Transverse colon (tissue), 4 donors: ENCODE measurements at places on chromosomes 5 and 9.

GRCh38 chr9:108078811-108079210 is 589.2 kb upstream of the KLF4 start:
- no peak overlapping the region for H3K27ac ChIP-seq
- H3K4me3 ChIP-seq: no peak overlapping the region
- DNase-seq: no peak
- no peaks in the 10 kb centered on the region for H3K27me3 ChIP-seq
- H3K4me1 ChIP-seq: no peaks in the 10 kb centered on the region

- no peaks in the 10 kb centered on the region for H3K4me1 ChIP-seq
- H3K27me3 ChIP-seq: no peaks in the 10 kb centered on the region
- no peak for DNase-seq
- no peak overlapping the region for H3K27ac ChIP-seq
- H3K4me3 ChIP-seq: no peak overlapping the region
Observed at GRCh38 chr5:27845248-27845647, 806.9 kb upstream of the CDH9 start.

DNA sequence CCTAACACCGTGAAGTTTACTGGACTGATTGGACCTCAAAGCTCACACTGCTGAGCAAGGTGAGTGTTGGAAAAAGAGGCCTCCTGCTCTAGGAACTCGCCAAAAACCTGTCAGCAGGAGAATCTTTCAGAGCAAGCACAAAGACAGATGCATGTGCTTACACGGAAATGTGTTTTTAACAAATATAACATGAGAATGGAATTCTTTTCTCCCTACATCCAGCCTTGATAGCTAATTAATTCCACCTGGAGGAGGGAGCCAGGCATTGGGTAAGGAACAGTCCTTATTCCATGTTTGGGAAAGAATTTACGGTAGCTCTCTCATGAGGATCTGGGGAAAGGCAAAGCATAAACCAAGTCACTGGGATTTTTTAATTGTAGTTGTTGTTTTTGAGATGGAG is 98.8 kb downstream of the KLF4 start:
- H3K4me3 ChIP-seq: no peak overlapping the region
- no peak overlapping the region for H3K27ac ChIP-seq
- DNase-seq: no peak

DNA sequence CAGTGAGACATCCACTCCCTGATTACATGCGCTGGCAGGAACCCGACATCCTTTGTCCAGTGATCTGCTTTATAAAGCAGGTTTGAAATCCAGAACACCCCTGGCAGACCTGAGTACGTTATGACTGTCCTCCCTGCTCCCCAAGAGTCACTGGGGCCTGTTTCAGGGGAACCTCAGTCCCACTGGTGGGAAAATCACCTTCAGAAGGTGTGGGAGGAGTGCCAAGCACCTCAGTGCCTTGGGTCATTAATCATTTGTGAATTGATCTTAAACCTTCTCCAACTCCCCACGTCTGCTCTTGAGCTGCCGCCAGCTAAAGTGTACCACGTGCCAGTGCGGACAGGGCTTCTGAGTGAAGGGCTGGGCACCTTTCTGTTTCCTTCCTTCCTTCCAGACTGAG is 16.2 kb downstream of the SLC6A3 start:
- H3K4me1 ChIP-seq: no peaks in the 10 kb centered on the region
- no peaks in the 10 kb centered on the region for H3K27me3 ChIP-seq
- DNase-seq: no peak
- H3K4me3 ChIP-seq: no peak overlapping the region

DNA sequence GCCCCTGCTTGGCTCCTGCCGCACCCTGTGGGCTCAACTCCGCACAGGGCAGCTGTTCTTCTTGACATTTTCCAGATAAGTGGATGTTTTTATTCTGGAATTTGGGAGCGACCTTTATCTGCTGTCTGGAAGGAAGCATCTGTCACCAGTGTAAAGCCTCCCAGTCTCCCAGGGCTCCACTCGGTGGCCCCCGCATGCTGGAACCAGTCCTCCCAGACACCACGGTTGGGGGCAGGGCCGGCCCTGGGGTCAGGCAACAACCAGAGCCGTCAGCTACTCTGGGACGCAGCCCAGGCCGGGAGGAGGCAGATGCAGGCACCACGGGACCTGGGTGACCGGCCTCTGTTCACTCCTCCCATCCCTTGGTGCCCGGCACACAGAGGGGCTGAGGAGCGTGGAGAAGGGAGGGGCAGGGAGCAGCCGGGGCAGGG is 92.8 kb upstream of the ADAMTS2 start:
- no peaks in the 10 kb centered on the region for H3K4me1 ChIP-seq
- no peak overlapping the region for H3K4me3 ChIP-seq
- no peaks in the 10 kb centered on the region for H3K36me3 ChIP-seq
- H3K27me3 ChIP-seq: peaks cover 2% of the 10 kb centered on the region

DNA sequence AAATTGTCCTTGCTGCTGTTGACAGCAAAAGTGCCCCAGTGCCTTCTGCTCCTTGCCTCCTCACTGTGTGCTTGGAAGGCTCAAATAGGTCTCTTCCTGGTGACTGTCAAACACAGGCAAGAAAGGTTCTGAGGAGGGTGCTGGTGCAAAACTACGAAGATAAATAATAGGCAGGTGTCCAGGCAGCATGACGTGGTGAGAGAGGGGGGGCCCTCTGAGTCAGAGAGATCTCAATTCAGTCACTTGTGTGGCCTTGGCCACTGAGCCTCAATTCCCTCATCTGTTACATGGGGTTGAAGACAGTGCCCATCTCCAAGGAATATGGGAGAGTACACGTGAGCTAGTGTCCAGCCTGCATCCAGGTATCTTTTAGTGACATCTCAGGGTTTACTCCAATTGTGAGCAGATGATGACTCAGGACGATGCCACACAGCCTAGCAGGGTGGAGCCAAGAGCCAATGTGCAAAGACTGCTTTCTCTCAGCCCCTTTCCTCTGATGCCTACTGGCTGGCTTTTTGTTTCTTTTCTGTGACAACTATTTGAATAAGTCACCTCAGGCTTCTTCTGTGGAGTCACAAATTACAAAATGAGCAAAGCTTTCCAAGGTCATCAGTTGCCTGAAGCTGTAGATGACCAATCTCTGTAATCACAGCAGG is 29.7 kb upstream of the SMIM32 start:
- H3K4me3 ChIP-seq: no peak overlapping the region
- DNase-seq: no peak

DNA sequence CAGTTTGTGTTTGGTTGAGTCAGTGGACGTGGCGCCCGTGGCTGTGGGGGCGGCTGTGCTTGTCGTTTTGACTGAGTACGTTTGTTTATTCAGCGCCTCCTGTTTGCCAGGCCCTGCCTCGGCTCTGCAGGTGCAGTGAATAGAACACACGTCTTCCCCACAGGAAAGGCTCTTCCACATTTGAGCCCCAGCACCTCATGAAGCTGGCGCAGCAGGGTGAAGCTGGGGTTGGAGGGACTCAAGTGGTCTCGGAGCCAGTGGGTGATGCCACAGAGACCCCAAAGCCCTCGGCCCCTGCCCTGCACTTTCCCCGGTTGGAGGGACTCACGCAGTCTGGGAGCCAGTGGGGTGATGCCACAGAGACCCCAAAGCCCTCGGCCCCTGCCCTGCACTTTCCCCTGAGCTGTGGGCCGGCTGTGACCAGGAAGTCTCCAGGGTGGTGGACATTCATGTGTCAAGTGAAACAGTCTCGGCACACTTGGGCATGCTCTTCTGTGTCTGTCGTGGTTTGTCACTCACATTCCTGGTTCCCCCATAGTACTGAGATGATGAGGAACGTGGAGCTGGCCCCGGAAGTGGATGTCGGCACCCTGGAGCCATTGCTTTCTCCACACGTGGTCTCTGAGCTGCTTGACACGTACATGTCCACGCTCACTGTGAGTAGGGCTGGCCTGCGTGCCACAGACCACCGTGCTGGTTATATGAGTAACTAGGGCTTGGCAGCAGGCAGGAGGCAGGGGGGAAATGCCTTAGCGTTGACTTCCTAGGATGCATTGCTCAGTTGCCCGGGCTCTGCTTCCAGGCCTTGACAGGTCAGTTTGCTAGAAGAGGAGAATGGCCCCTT is 13.6 kb downstream of the EXOC3 start:
- no peaks in the 10 kb centered on the region for H3K4me1 ChIP-seq
- no peak overlapping the region for H3K27ac ChIP-seq
- H3K27me3 ChIP-seq: no peaks in the 10 kb centered on the region
- H3K36me3 ChIP-seq: no peaks in the 10 kb centered on the region

- DNase-seq: no peak
- no peak overlapping the region for H3K4me3 ChIP-seq
- H3K4me1 ChIP-seq: no peaks in the 10 kb centered on the region
- H3K27me3 ChIP-seq: no peaks in the 10 kb centered on the region
- H3K36me3 ChIP-seq: no peaks in the 10 kb centered on the region
- no peak overlapping the region for H3K27ac ChIP-seq
Observed at GRCh38 chr5:153880106-153880505, 158.6 kb downstream of the FAM114A2 start.

GRCh38 chr9:120926397-120926928 is at the start of gene TRAF1:
Gene TRAF1 (minus strand): TSS chr9:120926796. CDS start chr9:120926075, 721 bp downstream.
- H3K4me3 ChIP-seq: peak within 1 kb of the TSS; percentile 25
- DNase-seq: no peak
- peaks cover 10% of the 10 kb centered on the region for H3K4me1 ChIP-seq
- no peaks in the 10 kb centered on the region for H3K27me3 ChIP-seq
- peak within 1 kb of the TSS; percentile 92 for H3K27ac ChIP-seq
- no peaks in the 10 kb centered on the region for H3K36me3 ChIP-seq

DNA sequence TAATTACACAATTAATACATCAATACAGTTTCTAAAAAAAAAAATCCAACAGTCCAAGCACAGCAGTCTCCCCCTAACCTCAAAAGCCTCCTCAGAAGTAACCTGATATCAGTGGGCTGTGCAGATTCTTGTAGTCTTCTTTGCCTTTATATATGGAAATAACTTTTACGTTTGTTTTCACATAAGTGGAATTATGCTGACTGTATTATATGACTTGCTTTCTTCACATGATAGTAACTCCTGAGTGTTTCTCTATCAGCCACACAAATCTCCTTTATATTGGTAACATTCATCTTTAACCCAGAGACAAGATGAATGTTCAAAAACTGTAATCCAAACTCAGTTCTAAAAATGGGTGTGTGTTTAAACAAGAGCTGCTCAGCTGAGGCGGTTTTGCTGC is 71.9 kb upstream of the FANCC start:
- H3K27me3 ChIP-seq: no peaks in the 10 kb centered on the region
- no peak overlapping the region for H3K4me3 ChIP-seq
- H3K36me3 ChIP-seq: no peaks in the 10 kb centered on the region
- no peak overlapping the region for H3K27ac ChIP-seq
- no peaks in the 10 kb centered on the region for H3K4me1 ChIP-seq

- no peaks in the 10 kb centered on the region for H3K36me3 ChIP-seq
- H3K4me1 ChIP-seq: peaks cover 17% of the 10 kb centered on the region
- no peak for DNase-seq
- H3K27ac ChIP-seq: no peak overlapping the region
- H3K4me3 ChIP-seq: no peak overlapping the region
Observed at GRCh38 chr5:116440457-116441001, 134.1 kb downstream of the SEMA6A start.

DNA sequence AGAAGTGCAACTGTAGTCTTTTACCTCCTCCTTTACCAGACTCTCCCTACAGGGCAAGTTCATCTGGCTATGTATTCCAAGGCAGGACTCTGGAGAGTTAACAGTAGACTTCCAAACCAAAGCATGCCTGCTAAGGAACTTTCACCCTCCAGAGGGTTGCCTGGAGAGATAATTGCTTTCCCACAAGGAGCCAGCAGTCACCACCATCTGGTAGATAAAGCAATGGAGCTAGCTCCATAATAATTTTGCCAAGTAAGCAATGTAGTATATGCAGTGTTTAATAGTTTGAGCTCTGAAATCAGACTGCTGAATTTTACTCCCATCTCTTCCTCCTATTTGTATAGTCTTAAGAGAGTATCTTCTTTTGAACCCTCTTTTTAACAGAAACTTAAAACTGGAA is 566.8 kb upstream of the PTGER4 start:
- no peak overlapping the region for H3K4me3 ChIP-seq
- H3K36me3 ChIP-seq: no peaks in the 10 kb centered on the region
- no peak for DNase-seq
- H3K27me3 ChIP-seq: no peaks in the 10 kb centered on the region

DNA sequence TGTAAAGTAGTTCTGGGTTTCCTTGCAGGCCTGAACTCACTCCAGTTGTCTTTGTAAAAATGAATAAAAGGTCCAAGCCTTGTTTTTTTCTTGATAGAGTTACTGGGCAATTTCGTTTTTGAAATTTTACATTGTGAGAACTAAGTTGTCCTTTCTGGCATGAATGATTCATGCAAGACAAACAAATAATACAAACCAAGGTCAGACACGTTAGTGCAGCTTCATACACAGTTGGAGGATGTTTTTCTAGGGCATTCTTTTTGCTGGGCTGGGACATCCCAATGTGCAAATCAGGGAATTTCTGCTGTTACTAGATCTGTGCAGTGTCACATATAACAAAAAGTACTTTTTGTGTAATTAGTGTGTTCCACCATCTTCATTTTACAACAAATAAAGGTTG is 96.0 kb downstream of the MEGF10 start:
- H3K4me3 ChIP-seq: no peak overlapping the region
- no peak overlapping the region for H3K27ac ChIP-seq
- DNase-seq: no peak
- H3K4me1 ChIP-seq: no peaks in the 10 kb centered on the region

DNA sequence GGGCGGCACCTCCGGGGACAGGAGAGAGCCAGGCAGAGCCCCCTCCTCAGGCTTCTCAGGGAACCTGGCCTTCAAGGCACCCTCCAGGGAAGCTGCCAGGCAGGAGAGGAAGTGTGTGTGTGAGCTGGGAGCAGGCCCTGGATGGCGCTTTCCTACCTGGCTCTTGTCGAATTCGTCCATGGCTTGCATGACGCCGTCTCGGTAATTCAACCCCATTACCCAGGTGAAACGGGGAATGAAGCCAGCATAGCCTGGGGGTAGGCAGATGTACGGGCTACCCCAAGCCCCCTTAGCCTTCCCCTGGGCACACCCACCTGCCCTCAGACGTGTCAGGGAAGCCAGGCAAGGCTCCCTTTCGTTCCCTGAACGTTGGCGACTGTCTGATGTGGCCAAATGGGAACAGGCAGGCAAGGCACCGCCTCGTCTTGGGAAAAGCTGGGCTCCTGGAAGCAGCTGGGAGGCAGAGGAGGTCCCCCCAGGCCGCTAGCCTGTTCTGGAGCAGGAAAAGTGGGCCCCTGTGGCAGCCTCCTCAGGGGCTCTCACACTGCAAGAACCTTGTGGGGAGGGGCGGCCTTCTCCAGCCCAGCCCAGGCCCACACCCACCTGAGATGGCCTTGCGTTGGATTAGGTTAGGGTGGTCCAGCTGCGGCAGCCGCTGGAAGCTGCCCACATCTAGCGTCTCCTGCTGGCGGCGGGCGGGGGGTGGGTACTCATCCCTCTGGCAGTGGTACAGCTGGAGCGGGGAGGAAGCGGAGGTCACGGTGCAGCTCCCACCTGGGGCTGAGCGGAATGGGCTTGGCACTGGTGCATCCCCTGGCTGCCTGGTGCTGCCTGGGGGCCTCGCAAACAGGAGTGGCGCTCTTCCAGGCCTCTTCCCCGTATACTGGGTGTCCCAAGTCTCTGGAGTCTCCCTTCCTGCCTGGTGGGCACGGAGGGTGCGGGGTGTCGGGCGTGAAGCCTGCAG is 3.7 kb downstream of the TUBB4B start:
- H3K27ac ChIP-seq: no peak overlapping the region
- no peaks in the 10 kb centered on the region for H3K27me3 ChIP-seq
- no peak overlapping the region for H3K4me3 ChIP-seq
- H3K36me3 ChIP-seq: peaks cover 5% of the 10 kb centered on the region
- DNase-seq: no peak

GRCh38 chr9:121499177-121499426 is 542 bp downstream of the GGTA1 start:
- DNase-seq: no peak
- peak overlapping the region; percentile 61 for H3K27ac ChIP-seq
